GM18507 (cell line): ENCODE measurements at places on chromosomes 3 and 15.

DNA sequence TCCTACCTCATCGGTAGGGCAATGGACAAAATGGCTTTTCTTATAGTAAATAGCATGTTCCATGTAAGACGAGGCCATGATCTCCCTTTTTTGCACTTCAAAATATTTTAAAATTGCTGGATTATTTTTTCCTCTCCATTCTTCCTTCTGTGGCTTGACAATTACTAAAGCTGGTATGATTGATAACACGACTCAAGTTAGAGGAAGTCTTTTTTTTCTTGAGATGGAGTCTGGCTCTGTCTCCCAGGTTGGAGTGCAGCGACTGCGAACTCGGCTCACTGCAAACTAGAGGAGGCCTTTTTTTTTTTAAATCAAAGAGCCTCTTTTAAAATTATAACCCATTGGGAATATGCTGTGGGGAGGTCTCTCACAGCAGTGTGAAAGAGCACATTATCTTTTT, 124.5 kb upstream of the TBL1XR1 start:
- no peak for DNase-seq

- DNase-seq, result no peak
These were observed 4.1 kb upstream of the COX17 start for GRCh38 chr3:119681279-119681678.

DNA sequence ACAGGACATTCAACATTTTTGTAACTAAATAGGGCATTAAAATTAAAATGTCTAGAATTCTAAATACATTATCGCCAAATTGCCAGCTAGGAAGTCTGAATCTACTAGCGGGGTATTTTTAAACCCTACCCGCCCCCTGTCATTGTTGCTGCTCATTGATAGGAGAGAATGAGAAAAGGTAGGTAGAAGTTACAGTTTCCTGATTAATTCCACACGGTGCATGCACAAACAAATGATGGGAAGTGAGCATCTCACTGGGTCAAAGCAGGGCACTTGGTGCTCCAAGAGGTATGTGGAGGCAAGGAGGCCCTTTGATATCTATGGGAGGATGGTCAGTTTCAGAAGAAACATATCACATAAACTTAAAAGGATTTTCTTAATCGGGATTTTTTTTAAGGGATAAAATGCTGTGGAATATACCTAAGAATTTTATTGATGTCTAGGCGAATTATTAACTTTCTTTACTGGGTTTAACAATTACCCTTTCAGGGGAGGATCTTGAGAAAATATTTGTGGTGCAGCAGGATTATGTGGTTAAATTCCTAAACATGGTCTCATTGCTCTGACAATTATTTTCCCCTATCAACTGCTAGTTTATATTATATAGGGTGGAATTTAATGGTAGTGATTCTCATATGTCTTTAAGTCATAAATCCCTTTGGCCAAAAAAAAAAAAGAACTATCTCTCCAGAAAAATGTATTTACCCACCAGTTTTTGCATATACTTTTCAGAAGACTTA, 236.0 kb upstream of the GOLGA6L4 start:
- DNase-seq, result no peak

DNA sequence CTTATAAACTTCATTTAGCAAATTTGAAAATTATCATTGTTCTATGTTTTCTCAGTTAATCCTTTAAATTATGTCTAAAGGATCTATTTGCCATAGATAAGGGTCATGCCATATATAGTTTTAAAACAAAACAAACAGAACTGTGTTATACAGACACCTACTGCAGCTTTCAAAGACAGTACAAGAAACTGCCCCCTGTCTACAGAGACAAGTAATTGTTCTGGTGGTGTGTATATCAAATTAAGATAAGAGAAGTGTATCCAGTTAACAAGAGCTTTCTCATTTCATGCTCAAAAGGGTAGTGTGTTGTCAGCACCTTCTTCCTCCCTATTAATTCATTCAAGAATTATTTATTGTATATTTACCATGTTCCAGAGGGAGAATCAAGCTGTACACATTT, 201.2 kb downstream of the FMN1 start:
- DNase-seq, result no peak

DNA sequence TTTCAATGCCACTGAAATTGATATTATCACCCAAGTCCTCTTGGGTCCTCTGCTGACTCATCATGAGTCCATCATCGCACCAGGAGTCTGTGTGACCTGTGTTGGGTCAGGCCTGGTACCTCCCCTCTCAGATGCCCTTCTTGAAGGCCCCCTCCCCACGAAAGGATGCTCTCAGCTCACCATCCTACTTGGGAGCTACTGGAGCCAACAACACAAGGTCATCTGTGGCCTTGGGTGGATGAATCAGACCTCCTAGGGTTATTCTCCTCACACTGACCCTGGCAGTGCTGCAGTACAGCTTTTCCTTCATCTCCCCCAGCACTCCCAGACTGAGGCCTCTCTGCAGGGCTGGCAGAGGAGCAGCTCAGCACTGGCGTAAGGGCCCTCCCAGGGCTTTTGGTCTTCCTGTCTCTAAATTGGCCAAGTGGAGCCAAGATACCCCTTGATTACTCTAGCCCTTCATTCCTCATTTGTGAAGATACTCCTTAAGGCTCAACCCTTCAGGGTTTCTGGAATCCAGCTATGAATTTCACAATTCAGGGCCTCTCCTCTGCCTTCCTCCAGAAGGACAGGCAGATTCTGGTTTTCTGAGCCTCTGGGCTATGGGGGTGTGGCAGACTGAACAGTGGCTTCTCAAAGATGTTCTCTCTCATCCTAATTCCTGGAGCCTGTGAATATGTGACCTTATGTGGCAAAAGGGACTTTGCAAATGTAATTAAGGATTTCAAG, 80.7 kb upstream of the GSK3B start:
- no peak for DNase-seq

DNA sequence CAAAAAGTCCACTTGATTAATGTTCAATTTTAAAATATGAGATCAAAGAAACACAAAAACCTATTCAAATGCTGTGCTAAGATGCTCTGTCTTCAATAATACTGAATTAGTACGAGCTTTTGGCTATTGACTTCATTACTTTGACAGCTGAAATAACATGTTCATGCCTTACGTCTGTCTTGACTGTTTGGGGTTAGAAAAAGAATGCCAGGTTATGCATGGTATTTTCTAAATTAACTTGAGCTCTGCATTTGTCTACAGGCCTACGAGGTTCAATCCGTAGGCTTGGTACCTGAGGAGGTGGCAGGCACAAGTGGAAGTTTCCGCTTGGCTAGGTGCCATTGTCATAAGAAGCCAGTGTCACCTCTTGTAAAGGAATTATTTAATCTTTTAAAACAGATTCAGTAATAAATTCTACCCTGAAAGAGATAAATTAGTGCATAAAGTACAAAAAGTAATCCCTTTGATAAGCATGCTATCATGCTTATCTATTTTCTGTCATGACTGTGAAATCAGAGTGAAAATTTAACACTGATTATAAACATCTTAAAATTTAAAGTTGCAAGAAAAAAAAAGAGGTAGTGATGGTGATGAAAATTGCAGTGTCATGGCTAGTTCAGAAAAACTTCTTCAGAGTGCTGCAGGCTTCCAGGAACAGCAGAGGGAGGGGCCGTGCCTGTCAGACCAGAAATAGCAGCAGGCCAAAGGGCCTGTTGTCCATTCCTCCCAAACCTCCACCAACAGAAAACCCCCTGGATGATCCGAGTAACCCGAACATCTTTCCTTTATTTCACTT, 115.7 kb downstream of the ARRDC4 start:
- no peak for DNase-seq

- DNase-seq, result no peak
These were observed 23.1 kb upstream of the USP3 start for GRCh38 chr15:63481105-63481810.

DNA sequence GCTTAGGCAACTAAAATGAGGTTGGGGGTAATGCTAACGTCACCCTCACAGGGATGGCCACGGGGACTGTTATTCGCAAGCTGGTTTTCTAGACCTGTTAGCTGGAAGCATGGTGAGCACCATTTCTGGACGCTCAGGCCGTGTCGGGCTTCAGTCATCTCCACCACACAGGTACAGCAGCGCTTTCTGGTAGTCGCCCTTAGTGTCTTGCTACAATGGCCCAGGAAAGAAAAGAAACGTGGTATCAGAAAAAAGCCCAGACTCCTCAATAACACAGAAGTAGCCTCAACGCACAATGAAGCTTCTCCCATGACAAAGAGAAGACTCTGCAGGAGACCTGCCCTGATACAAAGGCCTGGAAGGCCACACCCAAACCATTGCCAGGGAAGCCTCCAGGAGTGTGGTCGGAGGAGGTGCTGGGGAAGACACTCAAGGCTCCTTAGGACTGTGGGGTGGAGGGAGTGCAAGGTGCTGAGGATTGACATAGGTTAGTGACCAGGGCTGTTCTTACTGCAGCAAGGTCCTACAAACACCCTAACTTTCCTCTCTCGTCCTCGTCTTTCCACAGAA, 50.2 kb downstream of the ANXA2 start:
- DNase-seq, result no peak

GRCh38 chr15:100918690-100919480, at the start of gene LRRK1:
Gene LRRK1, plus strand, starts transcription at chr15:100919357. Its CDS starts 5,276 bp downstream, at chr15:100924633.
- DNase-seq, result no peak

GRCh38 chr3:68306571-68306970, 625.8 kb downstream of the TAFA4 start:
- no peak for DNase-seq

DNA sequence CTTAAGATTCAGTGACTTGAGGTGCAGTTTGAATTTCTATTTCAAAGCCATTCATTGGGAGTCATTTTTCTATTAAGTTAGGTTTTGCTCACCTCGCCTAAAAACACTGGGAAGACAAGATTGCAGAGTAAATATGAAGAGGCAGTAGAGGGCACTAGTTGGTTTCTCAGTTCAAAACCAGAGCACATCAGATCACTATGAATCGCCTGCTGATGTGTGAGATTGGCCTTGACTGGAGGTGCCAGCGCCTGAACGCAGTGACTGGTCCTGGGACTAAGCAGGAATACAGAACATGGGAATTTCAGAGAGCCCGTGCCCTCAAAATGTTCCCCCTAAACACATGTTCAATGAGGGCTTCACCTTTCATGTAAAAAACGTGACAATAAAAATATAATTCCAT, 229.0 kb downstream of the ITPR1 start:
- peak; percentile 42 for DNase-seq

GRCh38 chr3:115913069-115913686, 289.9 kb downstream of the GAP43 start:
- no peak for DNase-seq
